ENCODE measurements at places on chromosomes 6 and 20.

- DNase-seq, result no peak
These were observed 61.8 kb downstream of the SYNDIG1 start for GRCh38 chr20:24531202-24531601.

DNA sequence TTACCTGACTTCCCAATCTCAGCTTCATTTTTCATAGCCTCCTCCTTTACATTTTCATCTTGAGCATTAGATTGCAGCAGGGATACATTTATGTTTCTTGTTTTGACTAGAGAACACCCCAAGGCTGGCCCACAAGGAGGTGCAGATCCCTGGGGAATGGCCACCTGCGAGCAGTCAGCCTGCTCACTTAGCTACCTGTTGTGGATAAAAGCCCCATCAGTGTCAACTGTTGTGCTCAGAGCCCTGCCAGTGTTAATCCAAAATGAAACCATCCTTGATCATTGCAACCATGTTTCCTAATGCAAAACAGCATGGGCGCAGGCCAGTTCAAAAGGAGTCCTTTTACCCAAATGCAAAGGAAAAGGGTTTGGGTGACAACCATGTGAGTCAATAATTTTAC lies 50.8 kb downstream of the CNR1 start:
- no peak for DNase-seq

- DNase-seq, result no peak
These were observed 25.7 kb downstream of the ZDHHC14 start for GRCh38 chr6:157406661-157407060.

GRCh38 chr6:40371621-40372020 lies 215.5 kb downstream of the LRFN2 start:
- DNase-seq, result no peak

DNA sequence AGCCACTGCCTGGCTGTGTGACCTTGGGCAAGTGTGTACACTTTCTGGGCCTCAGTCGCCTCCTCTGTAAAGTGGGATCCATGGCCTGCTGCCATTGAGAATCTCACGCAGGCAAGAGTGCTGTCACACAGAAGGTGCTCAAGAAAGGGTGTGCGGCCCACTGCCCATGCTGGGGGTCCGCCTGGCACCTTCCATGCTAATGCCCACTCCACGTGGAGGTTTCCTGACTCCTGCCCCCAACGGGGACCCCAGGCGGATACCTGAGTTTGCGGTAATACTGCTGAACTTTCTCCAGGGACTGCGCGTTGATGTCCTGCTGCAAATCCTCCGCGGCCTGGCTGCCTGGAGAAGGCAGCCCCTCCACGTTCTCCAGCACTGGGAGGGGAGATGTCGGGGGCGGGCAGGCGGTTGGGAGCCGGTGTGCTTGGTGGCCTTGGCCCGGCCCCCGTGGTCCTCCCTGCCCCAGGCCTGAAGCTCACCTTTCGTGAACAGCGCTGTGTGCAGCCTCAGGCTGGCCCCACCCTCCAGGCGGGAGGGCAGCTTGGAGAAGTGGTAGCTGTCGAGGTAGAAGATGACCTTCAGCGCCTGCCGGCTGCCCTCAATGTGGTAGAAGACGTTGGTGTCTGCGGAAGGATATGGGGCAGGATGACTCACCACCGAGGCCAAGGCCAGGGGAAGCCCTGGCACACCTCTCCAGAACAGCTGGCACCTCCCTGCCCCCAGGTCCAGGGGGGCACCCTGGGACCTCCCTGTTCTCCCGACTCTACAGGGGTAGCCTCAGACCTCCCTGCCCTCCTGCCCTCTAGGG lies 195.6 kb downstream of the PREX1 start:
- no peak for DNase-seq

GRCh38 chr6:149318581-149319286 lies 1.2 kb downstream of the TAB2 start:
- DNase-seq, result no peak

DNA sequence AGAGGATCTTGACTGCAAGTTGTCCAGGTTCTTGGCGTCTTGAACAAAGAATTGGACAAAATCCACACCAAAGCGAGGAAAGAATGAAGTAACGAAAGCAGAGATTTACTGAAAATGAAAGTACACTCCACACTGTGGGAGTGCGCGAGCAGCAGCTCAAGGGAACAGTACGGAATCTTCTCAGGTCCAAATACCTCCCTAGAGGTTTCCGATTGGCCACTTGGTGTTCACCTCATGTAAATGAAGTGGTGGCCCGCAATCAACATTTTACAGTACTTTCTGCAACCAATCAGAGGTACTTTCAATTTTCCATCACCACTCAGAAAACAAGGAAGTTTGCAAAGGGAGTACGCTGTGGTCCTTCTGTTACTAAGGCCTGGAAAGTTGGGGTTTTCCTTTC lies 122.4 kb downstream of the PTPRK start:
- no peak for DNase-seq

- DNase-seq, result peak; percentile 28
These were observed 5.0 kb downstream of the BEND6 start for GRCh38 chr6:56959938-56960337.

DNA sequence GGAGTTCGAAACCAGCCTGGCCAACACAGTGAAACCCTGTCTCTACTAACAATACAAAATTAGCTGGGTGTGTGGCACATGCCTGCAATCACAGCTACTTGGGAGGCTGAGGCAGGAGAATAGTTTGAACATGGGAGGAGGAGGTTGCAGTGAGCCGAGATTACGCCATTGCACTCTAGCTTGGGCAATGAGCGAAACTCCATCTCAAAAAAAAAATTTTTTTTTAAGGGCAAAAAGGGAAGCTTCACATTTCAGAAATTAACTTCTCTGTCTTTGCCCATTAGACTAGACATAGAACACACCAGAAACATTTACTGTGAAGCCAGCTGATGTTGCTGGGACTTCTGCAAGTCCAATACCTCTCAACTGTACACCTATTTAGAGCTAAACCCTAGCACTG lies 90.8 kb upstream of the HDAC2 start:
- DNase-seq, result no peak

DNA sequence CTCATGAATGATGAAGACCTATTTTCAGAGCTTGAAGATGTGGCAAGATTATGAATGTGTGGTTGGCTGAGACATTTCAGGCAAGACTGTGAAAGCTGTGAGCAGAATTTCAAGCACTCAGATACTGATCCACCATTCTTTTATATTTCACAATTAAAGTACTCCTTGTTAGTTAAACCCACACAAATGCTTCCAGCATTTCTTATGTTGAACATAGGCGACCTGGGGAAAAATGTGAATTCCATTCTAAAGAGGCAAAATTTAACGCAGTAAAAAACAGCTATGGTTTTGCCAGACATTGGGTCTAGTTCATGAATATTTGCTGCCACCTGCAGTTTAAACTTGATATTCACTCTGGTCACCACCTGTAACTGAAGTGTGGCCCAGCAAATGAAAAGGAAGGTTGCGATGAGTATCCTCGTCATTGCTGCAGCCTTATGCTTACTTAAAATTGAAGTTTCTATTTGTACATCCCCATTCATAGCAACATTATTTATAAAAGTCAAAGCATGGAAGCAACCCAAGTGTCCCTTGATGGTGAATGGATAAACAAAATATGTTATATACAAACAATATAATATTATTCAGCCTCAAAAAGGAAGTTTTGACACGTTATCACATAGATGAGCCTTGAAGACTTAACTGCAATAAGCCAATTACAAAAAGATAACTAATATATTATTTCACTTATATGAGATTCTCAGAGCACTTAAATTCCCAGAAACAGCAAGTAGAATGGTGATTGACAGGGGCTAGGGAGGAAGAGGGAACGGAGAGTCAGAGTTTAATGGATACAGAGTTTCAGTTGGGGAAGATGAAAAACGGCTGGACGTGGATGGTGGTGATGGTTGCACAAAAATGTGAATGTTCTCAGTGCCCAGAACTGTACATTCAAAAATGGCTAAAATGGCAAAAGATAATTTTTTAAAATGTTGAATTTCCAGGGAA lies 32.4 kb upstream of the FAM184A start:
- DNase-seq, result peak; percentile 17

DNA sequence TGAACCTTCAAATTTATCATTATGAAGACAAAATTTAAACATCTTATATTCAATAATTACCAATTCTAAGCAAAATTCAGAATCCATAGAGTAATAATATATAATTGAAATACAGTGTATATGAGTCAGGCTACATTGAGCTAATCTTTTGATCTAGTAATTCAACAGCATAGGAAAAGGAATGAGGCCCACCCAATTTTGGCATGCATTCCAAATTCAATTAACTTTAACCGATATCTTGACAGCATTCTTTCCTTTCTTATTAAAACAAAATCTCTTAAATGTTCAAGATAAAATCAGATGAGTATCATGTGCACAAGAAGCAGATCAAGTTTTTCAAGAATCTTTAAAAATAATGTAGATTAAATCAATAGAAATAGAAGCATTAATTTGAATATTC lies 132.9 kb upstream of the QKI start:
- no peak for DNase-seq

- no peak for DNase-seq
These were observed 70.3 kb upstream of the DSP start for GRCh38 chr6:7471171-7471570.

GRCh38 chr20:40563296-40563950 lies 125.6 kb downstream of the MAFB start:
- DNase-seq, result no peak

DNA sequence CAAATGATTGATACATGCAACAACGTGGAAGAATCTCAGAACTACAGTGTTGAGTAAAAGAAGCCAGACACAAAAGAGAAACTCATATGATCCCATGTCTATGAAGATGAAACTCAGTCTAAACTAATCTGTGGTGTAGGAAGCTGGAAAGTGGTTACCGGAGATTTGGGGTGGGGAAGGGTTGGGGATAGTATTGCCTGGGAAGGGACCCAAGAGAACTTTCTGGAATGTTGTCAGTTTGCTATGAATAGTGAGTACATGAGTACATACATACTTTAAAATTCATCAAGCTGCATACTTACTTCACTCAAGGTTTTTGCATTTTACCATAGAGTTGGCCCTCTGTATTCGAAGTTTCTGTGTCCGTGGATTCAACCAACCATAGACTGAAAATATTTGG lies 106.0 kb downstream of the SAMD5 start:
- no peak for DNase-seq

GRCh38 chr6:151101161-151101815 lies 138.5 kb upstream of the AKAP12 start:
- no peak for DNase-seq

GRCh38 chr6:42370323-42370985 lies 81.3 kb downstream of the TRERF1 start:
- DNase-seq, result no peak

- DNase-seq, result no peak
These were observed 44.0 kb downstream of the SIM1 start for GRCh38 chr6:100420711-100421110.

DNA sequence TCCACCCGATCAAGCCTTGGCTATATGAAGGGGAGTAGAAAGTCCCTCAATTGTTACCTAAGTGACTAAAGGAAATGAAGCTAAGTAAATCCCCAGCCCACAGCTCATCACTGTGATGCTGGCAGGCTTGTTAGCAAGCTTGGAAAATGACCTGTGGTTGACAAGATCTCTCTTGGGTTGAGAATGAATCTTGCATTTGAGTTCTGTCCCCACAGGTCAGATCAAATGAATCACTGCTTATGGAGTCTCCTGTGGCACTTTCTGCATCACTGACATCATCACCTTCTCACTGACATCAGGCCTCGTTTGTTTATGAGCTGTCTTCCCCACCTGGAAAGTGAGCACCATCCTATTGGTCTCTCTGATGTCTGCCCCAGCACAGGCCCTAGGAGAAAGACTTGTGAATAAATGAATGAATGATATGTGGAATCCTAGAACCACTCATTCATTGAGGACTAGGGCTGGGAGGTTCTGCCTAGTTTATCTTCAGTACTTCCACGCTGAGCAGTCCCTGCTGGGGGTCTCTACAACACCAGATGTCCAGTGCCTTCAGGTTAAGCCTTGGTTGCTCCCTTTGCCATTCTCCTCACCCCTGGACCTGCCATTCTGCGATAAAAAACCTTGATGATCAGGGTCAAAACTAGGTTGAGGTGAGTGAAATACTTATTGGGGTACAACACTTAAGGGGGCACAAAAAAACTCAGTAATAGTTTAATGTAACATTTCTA lies 318.4 kb upstream of the MOCS1 start:
- no peak for DNase-seq

- DNase-seq, result no peak
These were observed 118.0 kb upstream of the CD93 start for GRCh38 chr20:23203951-23204730.

DNA sequence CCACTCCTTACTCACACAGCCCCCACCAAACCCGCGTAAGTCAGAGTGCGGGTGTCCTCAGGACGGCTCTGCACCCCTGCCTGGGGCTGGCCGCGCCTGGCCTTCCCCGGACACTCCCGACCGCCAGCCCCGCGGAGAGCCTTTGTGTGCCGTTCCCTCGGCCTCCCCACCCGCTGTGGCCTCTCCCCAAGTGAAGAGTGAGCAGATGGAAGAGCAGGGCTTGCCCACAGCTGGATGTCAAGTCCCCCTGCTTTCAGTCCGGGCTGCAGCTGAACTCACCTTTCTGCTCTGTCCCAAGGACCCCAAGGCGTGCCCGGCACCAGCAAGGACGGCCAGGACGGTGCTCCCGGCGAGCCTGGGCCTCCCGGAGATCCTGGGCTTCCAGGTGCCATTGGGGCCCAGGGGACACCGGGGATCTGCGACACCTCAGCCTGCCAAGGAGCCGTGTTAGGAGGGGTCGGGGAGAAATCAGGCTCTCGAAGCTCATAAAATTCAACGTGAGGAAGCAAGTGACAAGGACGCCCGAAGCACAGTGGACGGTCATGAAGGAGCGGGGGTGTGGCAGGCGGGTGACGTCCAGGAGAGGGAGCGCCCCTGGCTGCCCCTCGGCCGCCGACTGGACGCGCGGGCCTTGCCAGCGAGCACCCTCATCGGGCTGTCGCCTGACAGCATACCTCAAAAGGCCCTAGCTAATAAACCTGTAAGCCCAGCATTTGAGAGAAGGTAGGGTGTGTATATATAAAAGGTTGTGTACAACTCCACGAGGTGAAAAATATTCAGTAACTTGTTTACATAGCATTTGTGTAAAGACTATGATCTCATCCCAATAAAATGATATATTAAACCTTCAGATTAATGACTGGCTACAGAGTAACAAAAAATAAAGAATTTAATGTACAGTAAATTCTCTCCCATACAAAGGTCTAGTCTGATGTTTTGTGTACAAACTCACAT lies 21.1 kb downstream of the TCFL5 start:
- no peak for DNase-seq

GRCh38 chr20:23541776-23542175 lies 26.5 kb downstream of the CST9L start:
- DNase-seq, result no peak

DNA sequence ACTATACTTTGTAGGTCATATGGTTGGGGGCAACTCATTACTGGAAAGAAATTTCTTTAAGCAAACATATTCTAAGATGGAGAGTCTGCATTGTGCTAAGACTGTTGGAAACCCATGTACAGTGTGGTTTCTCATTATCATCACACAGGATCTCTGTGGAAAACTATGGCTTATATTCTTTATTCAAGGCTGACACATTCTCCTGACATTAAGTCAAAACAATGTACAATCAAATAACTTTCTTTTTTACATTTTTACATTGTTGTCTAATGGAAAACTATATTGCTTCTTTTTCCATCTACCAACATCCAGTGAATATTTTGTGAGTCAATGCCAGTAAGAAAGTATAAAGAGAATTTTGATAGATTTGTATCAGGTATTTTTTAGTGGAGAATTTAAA lies 417.6 kb downstream of the GRIK2 start:
- DNase-seq, result no peak

- DNase-seq, result no peak
These were observed 592.7 kb upstream of the BTBD3 start for GRCh38 chr20:11324990-11325389.

- DNase-seq, result peak; percentile 89
These were observed 27.8 kb downstream of the HDDC2 start for GRCh38 chr6:125273965-125274364.

- no peak for DNase-seq
These were observed 13.3 kb downstream of the GABBR1 start for GRCh38 chr6:29619578-29620160.

All from RCC 7860 (cell line).